SW 1271 (cell line): ENCODE measurements at places on chromosomes 16 and 17.

DNA sequence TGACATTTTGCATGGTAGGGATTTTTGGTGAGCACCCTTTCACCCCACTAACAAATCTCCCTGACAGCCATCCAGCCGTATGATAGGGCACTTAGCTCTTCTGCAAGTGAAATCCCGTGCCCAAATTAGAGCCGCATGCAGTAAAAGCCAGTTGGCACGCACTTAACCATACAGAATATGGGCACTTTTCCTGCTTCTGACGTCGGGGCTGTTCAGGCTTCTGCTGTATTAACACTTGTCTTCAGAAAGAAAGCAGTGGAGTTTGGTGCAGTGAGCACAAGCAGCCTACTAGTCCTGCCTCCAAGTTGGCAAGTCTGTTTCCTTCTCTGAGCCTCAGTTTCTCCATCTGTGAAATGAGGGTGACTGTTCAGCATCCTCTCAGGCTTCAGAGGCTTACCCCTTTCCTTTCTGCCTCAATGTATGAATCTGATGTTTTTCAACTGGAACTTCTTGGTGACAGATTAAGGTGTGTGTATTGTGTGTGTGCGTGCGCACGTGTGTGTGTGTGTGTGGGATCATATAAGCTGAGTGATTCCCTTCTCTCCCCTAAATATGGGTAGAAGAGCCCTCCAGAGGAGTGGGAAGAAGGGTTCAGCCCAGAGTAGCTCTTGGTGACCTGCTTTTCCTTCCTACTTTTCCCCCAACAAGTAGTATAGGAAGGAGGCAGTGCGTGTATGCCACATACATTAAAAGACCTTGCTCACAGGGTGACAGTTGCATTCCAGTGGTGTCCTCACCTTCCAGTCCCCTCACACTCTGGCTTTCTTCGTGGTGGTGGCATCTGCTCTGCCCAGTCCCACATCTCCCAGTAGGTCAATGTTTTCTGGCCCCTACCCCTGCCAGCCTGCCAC is 19.0 kb downstream of the IGF2BP1 start:
- DNase-seq, result no peak

GRCh38 chr16:11583166-11583565 is 3.6 kb downstream of the LITAF start:
- DNase-seq, result no peak

DNA sequence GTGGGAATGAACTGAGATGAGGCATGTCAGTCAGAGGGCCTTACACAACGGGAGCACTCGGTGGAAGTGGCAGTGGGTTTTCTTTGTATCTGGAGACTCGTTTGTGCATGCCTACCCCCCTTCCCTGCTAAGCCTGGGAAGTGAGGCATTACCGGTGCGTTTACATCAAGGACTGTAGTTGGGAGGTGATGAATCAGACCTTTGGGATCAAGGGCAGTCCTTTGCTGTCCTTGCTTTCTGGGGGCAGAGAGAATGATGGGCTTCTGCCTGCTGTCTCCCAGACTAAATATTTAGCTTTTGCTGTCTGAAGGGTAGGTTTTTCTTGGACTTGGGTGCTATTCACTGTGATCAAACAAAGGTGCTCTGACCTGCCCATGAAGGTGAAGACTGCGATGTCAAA is 83.0 kb downstream of the WWP2 start:
- no peak for DNase-seq

GRCh38 chr17:43327421-43327820 is 71.4 kb upstream of the ARL4D start:
- no peak for DNase-seq

- no peak for DNase-seq
These were observed 49.7 kb downstream of the CRISPLD2 start for GRCh38 chr16:84869473-84869845.

DNA sequence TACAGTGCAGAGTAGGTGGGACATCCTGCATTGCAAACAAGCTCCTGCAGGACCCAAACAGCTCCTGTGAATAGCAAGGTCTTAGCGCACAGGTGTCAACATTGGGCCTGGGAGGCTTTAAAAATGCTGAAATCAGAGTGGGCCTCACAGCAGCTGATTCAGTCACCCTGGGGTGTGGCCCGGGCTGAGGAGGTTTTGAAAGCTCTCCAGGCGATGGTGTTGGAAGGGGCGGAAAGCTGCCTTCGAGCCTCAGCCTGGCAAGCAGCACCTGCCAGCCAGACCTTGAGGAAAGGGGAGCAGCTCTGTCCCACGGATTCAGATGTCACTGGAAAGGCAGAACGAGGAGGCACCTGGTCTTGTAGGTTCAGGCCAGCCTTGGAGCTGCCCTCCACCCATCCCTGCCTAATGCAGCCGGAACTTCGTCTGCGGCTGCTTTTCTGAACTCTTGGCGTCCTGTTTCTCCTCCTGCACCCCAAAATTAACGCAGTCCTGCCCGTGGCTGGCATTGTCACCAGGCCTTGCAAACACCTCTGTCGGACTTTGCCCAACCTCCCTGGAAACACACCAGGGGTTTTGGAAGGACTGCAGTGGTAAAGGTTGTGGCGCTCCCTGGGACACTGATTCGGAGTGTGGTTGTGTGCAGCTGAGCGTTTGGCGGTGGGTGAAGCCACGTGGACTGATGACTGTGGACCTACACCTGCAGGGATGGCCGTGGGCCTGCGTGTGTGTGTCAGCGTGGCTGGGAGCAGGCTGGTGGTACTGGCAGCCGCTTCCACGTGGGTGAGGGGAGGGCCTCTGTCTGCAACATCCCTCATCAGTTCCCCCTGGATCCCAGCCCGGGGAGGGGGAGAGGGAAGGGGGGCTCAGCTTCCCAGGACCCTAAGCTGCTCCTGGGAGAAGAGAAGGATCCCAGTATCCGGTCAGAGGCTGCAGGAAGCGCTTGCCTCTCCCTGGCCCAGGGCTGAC is 3.4 kb downstream of the NECAB2 start:
- DNase-seq, result no peak

GRCh38 chr16:85716680-85717038 is 27.9 kb upstream of the GINS2 start:
- DNase-seq, result no peak

- DNase-seq, result no peak
These were observed 2.2 kb upstream of the TMC5 start for GRCh38 chr16:19415461-19415860.

- no peak for DNase-seq
These were observed 36.0 kb downstream of the LGALS9 start for GRCh38 chr17:27666831-27667560.

DNA sequence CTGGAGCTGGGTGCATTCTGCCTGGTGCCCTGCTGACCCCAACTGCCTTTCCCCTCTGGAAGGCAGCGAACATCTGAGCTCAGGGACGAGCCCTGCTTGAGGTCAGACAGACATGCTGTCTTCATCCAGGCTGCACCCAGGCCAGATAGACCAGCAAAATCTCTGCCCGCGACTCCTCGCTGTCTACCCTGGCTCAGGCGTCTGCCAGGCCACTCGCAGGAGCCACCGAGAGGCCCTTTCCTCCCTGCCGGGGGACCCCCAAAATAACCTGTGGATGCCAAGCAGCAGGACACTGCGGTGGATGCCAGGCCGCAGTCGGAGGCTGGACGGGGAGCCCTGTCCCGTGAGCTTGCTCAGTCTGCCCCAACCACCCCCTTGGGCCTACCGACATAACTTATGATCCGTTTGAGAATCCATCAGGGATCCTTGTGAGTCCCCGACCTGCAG is 3.3 kb upstream of the SLC25A10 start:
- DNase-seq, result no peak

DNA sequence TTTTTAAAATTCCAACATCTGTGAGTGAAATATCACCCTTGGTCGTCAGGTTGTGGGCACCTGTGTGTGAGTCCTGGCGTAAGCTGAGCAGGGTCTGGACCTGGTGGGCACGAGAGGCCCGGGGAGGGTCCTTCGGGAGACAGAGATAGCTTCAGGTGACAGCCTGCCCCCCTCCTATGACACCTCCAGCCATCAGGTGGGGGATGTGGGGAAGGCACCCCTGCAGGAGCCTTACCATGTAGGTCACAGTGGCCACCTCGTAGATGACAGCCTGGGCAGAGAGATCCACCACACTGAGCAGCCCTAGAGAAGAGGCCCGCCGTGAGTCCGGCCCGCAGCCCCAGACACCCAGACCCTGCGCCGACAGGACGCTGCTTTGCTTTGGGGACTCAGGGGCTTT is 11.2 kb downstream of the SLC47A2 start:
- no peak for DNase-seq

DNA sequence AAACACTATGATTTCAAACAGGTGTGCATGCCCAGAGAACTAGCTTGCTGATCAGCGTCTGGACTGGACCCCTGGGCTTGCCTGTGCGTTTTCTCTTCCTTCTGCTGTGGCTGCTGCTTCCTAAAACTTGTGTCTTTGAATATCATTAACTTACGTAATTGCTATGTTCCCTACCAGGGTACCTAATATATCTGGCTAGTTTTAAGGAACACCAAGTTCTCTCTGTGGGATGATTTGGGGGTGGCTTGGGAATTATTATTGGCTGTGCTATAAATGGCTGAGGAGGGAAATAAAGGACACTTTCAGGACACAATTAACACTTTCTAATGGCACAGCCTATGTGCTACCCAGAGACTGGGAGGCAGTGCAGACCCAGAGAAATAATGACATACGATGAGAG is 606.0 kb upstream of the RBFOX1 start:
- no peak for DNase-seq

DNA sequence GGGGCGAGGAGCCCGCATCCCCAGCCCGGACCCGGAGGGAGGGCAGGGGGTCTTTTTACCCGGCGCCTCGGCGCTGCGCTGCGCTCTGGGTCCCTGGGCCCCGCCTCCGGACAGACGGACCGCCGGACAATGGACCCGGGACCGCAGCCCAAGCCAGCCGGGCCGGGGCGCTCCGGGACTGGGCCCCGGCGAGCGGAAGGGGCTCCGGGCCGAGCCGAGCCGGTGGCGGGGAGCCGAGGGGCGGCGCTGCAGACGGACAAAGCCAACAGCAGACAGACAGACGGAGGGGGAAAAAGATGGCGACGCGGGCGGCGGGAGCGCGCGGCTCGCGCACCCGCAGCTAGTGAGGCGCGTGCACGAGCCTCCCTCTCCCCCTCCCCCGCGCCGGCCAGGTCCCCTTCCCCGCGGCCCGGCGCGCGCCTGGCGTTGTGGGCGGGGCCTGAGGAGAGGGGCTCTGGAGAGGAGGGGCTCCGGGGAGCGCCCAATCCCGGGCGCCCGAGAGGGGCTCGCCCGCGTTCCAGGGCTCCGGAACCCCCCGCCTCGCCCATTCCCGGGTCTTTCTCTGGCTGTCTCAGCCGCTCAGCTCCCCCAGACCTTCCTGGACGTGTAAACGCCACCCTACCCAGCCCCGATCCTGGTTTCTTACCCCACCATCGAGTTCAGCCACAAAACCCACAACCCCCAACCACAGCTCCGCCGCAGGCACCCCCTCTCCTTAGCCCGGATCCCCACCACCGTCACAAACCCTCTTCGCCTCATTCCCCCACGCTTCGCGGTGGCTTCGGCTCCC is at the start of gene ZNF821:
Gene ZNF821 (minus strand): TSS at position 334 of the 790 bp plus-strand sequence. CDS start 4,236 bp downstream, outside the sequence.
- DNase-seq, result peak; percentile 74

DNA sequence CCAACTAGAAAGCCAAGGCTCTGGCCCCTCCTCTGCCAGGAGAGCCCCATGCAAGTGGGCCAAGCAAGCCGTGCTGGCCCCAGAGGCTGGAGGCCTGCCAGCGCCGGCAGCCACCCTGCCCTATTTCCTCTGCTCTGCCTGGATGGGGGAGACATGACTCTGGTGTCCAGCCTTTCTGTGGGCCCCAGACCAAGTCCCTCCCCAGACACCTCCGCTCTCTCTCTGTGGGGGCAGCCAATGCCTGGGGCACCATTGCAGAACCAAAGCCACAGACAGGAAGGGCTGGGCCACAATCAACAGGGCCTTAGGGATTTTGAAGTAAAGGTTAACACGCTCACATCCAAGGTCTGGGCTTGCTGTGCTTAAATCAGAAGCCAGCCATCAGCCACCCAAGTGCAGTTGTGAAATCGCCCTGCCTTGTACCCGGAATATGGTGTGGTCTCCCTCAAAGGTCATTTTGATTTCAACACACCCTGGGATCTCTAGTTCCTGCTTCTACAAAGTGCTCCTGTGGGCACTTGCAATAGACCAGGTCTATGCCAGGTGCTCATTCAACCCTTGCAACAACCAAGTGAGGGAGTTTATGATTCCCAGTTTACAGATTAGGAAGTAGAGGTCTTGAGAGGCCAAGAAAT is 63.5 kb upstream of the TEX2 start:
- no peak for DNase-seq

DNA sequence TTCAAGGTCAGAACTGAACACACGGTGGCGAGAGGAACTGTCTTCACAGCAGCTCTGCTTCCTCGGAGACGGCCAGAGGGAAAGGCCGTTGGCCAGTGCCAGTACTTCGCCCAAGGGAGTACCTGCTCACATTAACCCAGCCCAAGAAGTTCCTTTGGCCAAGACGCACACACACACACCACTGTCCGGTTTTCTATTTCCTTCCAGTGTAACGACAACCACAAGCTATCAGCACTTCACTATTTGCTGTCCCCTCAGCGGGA is 744 bp upstream of the GGNBP2 start:
- DNase-seq, result peak; percentile 68

DNA sequence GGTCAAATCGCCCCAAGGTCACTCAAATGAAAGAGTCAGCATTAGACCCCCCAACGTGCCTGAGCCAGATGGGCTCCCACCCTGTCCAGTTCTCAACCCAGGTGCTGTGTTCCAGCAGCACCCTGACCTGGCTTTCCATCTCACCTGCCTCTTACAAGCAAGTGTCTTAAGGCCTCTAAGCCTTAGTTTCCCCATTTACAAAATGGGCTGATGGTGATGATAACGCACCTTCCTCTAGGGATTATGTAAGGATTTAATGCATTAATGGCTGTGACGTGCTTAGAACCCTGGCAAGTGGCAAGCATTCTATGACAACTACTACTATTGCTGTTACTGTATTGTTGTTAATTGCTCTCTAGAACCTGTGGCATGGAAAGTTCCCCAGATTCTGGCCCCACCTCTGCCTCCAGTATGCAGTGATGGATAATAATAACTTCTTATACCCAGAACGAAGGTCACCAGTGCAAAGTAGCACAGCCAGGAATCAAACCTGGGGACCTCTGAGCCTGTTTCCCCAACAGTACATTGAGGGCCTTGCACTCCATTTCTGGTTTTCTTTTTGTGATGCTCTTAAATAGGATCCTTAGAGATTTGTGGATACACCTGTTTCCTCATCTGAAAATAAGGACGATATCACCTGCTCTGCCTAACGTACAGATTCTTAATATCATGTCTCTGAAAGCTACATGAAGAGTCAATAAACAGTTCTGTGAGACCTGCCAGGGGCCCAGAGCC is 3.3 kb upstream of the SLC25A39 start:
- no peak for DNase-seq

GRCh38 chr16:26139884-26140283 is 448.1 kb downstream of the HS3ST4 start:
- no peak for DNase-seq
